Suppressor macrophage treated with lipopolysaccharide for 1 hour (primary cell): ENCODE measurements at places on chromosomes 4 and X.
A peak's percentile ranks its signal among the peaks of the same experiment; 100 is the strongest.

DNA sequence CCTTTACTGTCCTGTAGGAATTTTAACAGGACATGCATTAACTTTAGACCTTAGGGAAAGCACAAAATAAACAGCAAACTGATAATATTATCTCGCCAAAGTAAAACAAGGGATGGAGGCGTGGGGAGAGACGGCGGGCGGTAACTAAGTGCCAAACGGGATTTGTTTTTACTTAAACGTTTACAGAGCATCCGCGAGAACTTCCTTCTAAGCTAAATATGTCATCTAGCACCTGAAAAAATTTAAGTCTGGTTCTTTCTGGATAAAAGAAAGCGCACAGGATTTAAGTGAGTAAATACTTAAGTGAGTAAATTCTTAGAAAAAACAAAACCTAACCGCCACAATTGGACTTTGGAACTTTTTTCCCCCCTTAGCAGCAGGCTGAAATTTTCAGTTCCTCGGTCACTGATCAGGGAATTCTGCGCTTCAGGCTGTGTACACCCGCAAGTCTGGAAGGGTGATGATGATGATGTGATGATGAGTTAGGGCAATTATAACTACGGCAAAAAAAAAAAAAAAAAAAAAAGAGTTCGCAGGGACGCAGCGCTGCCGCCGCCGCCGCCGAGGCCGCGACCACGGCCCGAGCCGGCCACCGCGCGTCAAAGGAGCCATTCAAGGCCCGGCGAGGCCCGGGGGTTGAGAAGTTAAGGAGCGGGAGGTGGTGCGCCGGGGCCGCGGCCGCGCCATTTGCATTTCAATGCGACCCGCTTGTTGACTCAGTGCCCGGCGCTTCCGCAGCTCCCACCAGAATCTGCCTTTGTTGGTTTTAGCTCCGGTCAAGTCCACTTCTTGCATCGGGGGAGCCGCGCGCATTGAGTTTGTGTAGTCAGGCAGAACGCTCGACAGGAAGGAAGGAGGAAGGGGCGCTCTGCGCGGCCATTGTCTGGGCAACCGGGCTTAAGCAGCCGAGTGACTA lies 108.8 kb downstream of the SPRY1 start:
- peak; percentile 57 for DNase-seq

DNA sequence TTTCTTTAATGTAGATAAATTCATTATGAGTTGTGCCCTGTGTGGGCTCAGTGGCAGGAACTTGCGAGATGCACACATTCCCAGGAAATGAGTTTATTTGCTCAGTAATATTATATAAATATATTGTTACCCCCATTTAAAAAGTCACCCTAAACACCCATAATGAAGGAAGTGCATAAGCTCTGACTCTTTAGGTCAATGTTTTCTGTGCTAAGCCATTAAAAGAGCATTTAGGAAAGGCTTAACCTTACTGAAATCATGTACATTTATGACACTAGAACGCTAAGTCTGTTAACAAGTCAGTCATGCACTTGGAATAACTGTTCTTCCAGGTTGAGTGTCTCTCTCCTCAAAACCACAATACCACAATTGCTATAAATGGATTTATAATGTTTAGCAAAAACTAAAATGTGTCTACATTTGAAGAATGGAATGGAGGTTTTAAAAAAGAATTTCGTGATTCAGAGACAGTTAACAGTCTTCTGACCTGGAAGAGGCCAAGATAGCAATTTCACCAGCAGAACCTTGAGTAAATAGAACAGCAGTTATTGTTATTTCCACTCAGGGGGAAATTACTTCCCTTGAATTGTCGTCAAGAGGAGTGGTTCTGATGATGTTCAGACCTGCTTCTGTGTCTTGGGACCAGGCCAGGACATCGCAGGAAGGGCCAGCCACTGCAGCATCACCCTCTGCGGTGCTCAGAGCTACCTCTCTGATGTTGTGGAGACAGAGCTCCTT lies 91.1 kb upstream of the VEGFC start:
- no peak for DNase-seq

DNA sequence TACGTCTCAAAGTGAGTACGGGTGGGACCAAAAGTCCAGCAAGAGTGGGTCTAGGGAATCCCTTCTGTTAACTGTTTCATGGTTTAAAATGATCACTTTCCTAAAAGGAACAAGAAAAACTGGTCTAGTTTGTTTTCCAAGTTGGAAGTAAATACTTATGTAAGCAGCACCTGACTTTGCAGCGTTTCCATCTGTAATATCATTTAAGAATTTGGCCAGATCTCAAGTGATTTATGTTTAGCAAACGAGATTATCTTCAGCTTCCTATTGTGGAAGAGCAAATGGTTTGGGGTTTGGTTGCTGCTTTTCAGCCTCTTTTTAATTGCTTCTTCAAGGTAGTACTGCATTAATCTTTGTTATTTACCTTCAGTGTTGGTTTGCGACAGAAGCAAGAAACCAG lies 50.4 kb downstream of the FHIP1A start:
- DNase-seq: no peak

DNA sequence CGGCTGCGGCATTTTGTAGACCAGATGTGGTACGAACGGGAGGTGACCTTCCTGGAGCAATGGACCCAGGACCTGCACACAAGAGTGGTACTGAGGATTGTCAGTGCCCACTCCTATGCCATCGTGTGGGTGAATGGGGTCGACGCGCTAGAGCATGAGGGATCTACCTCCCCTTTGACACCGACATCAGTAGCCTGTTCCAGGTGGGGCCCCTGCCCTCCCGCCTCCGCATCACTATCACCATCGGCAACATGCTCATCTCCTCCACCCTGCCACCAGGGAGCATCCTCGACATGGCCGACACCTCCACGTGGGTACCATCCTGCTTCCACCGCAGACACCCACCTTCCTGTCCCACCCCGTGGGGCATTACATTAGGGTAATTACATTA lies 46.2 kb downstream of the SMARCA5 start:
- DNase-seq: no peak

- no peak for DNase-seq
Observed at GRCh38 chrX:136867096-136867491, 13.4 kb downstream of the RBMX start.
